ENCODE measurements at places on chromosomes 16 and 17. TPM values are rescaled to one million over a fixed set of nuclear protein-coding genes. Genes with fewer than 3 reads are reported as not detected.

C17orf50 gene
- total RNA-seq, result not detected

GPT2 gene
- 44.7 TPM for total RNA-seq

DNA sequence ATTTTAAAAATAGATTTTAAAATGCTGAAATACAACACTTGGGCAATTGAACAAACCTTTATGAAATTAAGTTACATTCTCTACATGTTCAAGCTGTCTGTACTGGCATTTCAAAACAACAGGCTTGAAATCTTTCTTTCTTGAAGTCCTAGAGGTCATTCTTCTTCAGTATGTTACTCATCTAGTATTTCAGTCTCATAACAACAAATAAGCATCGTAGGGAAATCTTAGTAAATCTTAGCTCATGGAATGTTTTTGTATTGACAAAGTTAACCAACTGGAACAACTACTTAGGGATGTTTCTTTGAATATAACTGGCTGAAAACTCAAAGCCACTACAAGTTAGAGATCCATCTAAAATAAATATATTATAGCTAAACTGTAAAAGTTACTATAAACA lies 96.6 kb downstream of the KIF2B start:
- no peak for DNase-seq

GRCh38 chr17:6471531-6472465 lies 27.5 kb downstream of the PIMREG start:
- DNase-seq, result no peak

DNA sequence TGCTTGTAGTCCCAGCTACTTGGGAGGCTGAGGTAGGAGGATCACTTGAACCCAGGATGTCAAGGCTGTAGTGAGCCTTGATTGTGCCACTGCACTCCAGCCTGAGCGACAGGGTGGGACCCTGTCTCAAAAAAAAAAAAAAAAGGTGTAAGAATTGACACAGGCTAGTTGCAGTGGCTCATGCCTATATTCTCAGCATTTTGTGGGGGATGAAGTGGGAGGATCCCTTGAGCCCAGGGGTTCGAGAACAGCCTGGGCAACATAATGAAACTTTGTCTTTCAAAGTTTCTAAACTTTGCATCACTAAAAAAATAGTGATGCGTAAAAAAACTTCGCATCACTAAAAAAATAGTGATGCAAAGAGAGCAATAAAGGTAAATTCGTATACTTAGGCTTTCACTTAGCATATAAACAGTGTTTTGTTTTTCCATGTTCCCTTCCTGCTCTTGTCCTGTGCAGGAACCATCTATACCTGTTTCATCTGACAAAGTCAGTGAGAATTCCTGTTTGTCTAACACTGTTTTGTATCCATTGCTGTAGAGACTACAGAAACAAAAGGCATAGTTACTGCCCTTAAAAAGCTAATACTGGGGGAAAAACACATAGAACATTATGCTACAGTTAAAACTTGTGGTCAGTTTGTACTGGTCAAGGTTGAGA lies 32.1 kb downstream of the CTCF start:
- DNase-seq, result no peak

DNA sequence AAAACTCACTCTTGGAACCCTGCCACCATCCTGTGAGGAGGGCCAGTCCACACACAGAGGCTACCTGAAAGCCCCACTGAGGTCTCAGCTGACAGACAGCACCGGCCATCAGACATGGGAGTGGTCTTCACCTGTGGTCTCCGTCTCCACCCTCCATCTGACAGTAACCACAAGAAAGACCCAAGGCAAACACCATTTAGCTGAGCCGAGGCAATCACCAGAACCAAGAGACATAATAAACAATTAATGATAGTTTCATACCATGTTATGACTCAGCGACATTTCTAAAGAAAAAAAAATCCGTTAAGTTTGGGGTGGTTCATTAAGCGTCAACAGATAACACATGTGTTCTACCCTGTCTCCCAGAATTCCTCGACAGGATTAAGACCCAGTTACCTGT lies 6.1 kb upstream of the EVPLL start:
- DNase-seq, result no peak

DNA sequence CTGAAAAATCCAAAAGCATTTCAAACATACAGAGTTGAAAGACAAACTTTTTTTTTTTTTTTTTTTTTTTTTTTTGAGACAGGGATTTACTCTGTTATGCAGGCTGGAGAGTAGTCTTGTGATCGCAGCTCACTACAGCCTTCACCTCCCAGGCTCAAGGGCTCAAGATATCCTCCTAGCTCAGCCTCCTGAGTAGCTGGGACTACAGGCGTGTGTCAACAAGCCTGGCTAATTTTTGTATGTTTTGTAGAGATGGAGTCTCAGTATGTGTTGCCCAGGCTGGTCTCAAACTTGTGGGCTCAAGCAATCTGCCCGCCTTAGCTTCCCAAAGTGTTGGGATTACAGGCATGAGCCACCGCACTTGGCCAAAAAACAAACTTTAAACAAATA lies 64.2 kb upstream of the KIFC3 start:
- no peak for DNase-seq

GRCh38 chr17:5179003-5179402 lies 12.7 kb downstream of the ZNF594 start:
- no peak for DNase-seq

DNA sequence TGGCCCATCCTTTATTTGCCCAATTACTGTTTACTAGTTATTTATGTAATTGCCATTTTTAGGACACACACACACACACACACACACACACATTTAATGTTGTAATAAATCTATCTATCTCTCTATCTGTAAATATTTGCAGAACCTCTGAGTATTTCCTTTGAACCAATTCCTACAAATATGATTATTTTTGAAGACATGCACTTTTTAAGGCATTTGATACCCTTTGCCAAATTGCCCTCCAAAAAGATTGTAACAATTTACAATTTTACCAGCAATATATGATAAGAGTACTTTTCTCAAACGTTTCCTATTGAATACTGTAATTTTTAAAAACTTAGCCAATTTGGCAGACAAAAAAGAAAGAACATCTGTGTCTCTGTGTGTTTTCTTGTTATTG lies 143.8 kb upstream of the FOXF1 start:
- no peak for DNase-seq

DNA sequence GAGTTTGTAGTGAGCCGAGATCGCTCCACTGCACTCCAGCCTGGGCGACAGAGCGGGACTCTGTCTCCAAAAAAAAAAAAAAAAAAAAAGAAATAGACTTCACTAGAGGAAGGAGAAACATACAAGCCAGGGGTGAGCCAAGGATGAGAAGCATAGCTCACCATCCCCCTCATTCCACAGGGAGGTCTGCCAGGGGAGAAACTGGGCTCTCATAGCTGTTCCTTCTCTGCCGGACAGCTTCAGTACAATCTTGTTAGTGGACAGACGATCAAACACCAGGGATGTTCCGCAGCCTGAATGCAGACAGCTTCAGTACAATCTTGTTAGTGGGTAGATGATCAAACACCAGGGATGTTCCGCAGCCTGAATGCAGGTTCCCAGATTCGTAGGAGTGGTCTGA lies 509.6 kb downstream of the CDH13 start:
- no peak for DNase-seq

DNA sequence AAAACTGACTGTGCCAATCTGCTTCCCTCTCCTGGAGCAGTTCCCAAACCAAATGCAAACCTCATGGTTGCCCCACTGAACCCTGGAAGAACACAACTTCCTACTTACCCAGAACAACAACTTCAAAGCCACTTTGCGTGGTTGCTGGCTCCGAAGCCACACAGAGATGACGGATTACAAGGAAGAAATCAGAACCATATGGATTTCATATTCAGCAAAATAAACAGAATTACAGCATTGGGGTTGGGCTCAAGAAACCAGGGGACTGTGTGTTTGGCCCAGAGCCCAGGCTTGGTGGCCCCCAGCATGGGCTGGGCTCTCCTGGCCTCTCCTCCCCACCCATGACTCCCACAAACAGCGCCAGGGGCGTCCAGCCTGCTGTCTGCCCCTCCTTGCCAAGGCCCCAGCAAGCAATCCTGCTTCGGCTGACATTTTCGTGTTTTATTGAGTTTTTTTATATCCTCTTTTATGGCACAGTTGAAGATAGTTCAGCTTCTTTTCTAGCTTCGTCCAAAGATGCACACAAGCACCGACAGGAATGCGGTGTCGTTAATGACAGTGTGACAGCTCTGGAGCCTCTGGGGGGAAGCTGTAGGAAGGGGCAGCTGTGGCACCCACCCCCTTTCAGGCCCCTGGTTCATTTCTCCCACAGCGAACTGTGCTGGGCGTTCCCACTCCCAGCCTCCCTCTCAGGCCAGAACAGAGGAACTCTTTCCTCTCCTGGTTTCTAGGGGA lies 137.1 kb downstream of the GAS7 start:
- DNase-seq, result no peak

Measured in mucosa of gallbladder (tissue), 1 donor.